ENCODE measurements at places on chromosomes 2 and 18. TPM values are rescaled to one million over a fixed set of nuclear protein-coding genes. Genes with fewer than 3 reads are reported as not detected.

DNA sequence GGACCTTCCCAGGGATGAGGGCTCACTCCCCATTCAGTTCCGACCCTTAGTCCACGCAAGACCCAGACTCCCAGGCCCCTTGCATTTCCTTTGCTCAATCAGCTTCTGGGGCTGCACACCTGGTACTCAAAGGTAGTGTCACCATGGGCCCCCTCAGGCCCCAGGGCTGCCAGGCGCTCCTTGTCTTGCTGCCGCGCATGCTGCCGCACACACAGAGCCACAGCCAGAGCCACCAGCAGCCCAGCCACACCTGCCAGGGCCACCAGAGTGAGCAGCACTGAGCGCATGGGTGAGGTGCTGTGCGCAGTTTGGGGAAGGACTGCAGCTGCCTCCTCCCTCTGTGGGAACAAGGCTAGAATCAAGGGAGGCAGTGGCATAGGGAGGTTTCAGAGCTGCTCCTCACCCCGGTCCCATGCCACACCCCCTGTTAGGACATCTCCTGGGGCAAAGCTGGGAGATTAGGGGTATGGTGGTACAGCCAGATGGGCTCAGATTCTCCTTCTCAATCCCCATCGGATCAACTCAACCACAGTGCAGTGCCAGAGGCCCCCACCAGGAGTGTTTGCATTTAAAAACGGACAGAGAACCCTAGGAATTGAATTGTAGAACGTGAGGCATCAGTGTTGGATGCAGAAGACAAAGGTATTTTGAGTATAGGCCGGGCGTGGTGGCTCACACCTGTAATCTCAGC, 11.3 kb downstream of the PTPRN start:
- no peak for DNase-seq

GRCh38 chr2:42321452-42322064, 39.5 kb downstream of the COX7A2L start:
- DNase-seq, result no peak

The EPHA4 gene
- 33.5 TPM for total RNA-seq

The CCDC68 gene
- 36.5 TPM for total RNA-seq

The MYOM1 gene
- 1.2 TPM for total RNA-seq

The TAF1B gene
- 13.6 TPM for total RNA-seq

DNA sequence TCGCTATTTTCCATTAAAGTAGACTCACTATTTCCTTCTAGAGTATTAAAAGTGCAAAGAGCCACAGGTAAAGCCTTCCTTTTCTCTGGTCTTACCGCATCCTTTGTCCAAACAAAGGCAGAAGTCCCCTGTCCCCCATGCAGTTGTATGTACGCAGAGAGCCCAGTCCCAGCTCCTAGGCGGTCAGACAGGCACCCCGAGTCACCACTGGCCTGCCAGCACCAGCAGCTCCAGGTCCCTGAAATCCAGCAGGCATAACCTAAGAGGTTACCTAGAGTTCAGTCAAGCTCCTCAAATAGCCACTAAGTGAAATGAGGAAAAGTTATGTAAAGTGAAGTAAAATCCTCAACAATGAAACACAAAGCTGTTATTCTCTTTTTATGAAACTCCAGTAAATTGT, 60.4 kb upstream of the TWIST2 start:
- no peak for DNase-seq

DNA sequence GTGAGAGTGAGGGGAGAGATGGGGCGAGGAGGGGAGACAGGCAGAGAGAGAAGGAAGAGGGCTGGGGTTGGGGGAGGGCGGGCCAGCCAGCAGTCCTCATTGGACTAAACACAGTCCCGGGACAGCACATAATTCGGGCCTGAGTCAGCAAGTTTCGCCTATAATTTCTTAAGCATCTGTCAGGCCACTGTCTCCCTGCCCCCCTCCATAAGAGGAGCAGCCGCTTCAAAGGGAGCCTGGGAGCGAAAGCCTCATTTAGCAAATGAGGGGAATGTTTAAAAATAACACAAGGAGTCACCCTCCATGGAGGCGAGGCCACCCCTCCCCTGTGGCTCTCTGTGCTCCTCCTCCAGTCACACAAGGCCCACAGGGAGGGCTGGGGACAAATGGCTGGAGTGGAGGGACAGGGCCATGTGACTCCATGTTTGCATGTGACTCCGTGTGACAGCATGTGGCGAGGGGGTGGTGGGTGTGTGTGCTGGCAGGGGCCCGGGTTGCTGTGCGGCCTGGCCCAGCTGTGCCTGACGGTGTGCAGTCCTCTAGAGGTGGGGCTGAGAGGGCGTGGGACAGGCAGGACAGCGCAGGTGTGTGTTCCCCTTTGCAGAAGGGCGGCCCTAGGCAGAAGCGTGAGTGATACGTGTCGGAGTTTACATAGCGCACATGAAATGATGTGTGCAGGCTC, 162.4 kb downstream of the CELF4 start:
- peak; percentile 56 for DNase-seq

DNA sequence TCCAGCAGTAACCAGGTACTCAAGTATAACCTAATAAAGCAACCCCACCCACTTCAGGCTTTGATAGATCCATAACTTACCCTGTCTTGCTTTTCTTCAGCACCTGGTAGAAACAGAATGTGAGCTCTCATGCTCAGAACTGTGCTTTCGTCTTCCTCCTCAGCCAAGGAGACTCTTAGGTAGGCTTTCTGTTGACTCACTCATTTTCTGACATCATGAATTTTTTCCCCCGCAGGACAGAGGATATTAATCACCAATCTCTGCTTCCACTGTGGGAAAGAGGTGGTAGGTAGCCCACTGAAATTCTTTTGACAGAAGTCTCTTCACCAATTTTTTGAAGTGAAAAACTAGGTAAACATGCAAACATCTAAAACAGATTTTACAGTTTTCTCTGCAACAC, 241.2 kb upstream of the KCNJ3 start:
- DNase-seq, result no peak

- no peak for DNase-seq
These were observed 11.7 kb upstream of the ACYP2 start for GRCh38 chr2:54103454-54104314.

The ABHD3 gene
- 23.3 TPM for total RNA-seq
